Epithelial cell of proximal tubule (primary cell): ENCODE measurements at places on chromosomes 11 and 22. TPM values are rescaled to one million over a fixed set of nuclear protein-coding genes. Genes with fewer than 3 reads are reported as not detected.

The MIOX gene
- total RNA-seq, result not detected in 2 replicates

The DSCAML1 gene
- 0.29 and 4.0 TPM in 2 replicates for total RNA-seq

The HBB gene
- total RNA-seq, result not detected in 2 replicates

The APOBEC3H gene
- not detected in 2 replicates for total RNA-seq

The DMC1 gene
- 4.4 and 6.3 TPM in 2 replicates for total RNA-seq

The KCNK4 gene
- 0.51 TPM in 1 of 2 replicates, not detected in the other for total RNA-seq

The SLC22A8 gene
- total RNA-seq, result not detected in 2 replicates

The WNT7B gene
- total RNA-seq, result 30.1 and 112 TPM in 2 replicates

The RFPL1 gene
- total RNA-seq, result not detected in 2 replicates

The ANGPTL5 gene
- total RNA-seq, result not detected in 2 replicates

The KRTAP5-8 gene
- not detected in 2 replicates for total RNA-seq

The TTC28 gene
- total RNA-seq, result 0.72 and 3.7 TPM in 2 replicates
